ENCODE measurements at places on chromosomes 12 and 14. TPM values are rescaled to one million over a fixed set of nuclear protein-coding genes. Genes with fewer than 3 reads are reported as not detected.

The NINJ2 gene
- not detected for total RNA-seq

The RGS6 gene
- total RNA-seq: 0.14 TPM

DNA sequence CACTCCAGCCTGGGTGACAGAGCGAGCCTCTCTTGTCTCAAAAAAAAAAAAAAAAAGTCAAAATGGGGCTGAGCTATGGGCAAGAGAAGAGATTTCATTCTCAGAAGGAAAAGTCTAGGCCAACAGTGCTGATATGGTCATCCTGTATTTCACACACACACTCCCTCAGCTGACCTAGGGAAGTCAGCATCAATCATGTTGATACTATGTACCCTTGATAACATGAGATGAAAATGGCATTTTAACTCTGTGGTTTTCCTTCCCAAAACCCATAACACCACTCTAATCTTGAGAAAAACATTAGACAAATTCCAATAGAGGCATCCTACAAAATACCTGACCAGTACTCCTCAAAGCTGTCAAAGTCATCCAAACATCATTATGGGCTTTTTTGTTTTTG lies 2.3 kb upstream of the NEMP1 start:
- DNase-seq: no peak

- peak; percentile 46 for DNase-seq
These were observed 32.7 kb downstream of the VCPKMT start for GRCh38 chr14:50083467-50084337.

The RPGRIP1 gene
- not detected for total RNA-seq

- DNase-seq: no peak
These were observed 44.9 kb upstream of the BCAT1 start for GRCh38 chr12:24993793-24994192.

- no peak for DNase-seq
These were observed 78.2 kb upstream of the PTGDR start for GRCh38 chr14:52189325-52189724.

- no peak for DNase-seq
These were observed 16.3 kb downstream of the YAF2 start for GRCh38 chr12:42221726-42222125.

DNA sequence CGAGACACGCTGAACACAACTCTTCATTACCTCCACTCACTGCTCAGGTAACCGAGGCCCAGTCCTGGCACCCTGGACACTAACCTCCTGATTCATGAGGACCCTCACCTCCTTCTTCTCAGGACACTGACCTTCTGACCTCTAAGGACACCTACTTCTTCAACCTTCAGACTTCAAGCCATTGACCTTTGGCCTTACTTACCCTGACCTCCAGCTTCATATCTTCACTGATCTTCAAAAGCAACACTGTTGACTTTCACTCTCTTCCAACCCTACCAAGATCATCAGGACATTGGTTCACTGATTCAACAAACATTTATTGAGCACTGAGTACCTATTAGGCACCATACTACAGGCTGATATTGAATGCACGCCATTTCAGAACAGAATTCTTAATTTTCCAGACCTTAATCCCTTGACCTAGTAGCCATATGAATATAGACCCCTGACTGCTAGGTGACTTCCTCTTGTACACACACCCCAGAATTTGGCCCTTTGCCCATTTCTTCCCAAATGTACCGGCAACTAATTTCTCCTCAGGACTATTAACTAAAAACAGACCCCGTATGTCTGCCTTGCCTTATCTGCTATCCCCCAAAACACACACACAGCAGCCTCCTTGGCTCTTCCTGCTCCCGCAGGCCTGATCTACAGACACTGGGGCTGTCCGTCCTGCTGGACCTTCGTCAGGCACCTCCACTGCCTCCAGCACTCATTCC lies 5.8 kb downstream of the ARHGEF40 start:
- no peak for DNase-seq

DNA sequence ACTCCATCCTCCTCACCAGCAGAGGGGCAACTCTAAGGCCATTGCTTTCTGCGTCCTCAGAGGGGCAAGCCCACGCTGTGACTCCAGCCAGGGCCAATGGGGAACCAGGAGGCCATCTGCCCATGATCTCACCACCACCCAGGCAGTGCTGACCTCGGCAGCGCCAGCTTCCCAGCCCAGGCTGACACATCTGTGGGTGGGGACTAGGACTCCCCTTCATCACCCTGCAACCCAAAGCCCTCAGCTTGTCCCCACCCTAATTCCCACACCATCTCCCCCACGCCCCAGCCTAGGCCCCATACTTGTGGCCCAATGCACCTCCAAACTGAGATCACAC lies 58.6 kb downstream of the VWF start:
- DNase-seq: no peak

DNA sequence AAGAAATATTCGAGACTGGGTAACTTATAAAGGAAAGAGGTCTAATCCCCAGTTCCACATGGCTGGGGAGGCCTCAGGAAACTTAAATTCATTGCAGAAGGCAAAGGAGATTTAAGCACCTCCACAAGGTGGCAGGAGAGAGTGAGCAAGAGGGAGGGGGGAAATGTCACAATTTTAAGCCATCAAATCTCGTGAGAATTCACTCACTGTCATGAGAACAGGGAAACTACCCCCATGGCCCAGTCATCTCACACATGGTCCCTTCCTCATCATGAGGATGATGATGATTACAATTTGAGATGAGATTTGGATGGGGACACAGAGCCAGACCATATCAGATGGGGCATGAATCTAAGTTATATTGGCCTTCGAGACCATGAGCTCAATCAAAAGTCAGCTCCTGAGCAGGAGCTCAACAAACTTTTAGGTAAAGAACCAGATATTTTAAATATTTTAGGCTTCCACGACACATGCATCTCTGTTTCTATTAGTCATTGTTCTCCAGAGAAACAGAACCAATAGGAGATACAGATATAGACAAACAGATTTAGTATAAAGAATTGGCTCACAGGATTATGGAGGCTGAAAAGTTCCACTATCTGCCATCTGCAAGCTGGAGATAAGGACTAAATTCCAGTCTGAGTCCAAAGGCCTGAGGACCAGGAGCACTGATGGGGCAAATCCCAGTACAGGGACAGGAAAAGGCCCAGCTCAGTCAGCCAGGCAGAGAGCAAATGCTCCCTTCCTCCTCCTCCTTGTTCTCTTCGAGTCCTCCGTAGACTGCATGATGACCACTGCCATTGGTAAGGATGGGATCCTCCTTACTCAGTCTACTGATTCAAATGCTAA lies 24.9 kb downstream of the DGLUCY start:
- peak; percentile 37 for DNase-seq

The ADGRD1 gene
- total RNA-seq: 0.14 TPM

DNA sequence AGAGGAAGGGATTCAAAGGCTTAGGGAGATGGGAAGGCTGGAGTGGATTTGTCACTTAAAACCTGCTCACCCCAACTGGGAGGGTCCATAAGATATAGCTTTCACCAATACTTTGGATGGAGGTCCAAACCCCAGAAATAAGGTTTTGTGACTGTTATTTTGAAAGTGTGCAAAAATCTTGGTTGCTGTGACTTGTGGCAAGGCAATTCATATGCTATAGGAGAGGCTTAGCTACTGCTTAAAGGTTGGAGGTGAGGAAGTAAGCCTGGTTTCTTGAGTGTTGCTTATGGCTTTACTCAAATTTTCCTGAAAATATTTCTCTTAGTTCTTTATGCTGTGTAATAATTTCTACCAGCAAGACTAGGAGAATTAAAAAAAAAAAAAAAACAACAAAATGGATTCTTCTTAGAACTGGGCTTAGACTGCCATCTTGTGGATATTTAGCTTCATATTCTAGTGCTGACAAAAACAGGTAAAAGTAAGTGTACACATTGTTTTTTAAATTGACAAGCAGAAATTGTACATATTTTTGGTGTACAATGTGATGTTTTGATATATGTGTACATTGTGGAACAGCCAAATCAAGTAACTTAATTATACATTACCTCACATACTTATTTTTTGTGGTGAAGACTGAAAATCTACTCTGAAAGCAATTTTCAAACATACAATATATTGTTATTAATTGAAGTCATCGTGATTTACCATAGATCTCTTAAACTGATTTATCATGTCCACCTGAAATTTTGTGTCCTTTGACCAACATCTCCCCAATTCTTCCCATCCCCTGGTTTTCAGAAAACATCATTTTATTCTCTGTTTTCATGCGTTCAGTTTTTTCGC lies 23.0 kb downstream of the PDE6H start:
- DNase-seq: peak; percentile 73

DNA sequence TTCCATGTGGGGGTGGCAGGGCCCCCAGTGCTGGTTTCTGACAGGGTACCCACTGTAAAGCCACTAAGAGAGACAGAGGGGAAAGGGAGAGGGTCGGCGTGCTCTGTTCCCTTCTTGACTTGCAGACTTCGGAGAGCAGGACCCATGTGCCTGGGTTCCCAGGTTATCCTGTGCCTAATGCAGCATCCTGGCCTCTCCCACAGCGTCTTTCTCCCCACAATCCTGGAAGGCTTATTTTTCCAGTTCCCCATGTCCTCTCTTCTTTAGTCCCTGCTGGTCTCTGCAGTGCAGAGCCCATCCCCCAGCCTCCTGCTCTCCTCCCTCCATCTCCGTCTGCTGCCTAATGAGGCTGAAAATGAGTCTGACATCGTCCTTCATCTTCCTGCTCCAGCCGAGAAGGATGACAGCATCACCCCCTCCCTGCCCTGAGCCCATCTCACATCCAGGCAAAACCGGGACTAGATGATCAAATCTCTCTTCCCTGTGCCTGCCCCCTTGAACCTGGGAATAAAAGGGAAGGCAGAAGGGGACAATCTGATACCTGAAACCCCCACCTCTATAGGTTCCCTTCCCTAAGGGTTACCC lies 15.1 kb downstream of the CALCOCO1 start:
- no peak for DNase-seq

The AKAP5 gene
- total RNA-seq: 1.5 TPM

The KRT85 gene
- not detected for total RNA-seq

GRCh38 chr14:61219673-61220072 lies 61.5 kb downstream of the TMEM30B start:
- DNase-seq: no peak

DNA sequence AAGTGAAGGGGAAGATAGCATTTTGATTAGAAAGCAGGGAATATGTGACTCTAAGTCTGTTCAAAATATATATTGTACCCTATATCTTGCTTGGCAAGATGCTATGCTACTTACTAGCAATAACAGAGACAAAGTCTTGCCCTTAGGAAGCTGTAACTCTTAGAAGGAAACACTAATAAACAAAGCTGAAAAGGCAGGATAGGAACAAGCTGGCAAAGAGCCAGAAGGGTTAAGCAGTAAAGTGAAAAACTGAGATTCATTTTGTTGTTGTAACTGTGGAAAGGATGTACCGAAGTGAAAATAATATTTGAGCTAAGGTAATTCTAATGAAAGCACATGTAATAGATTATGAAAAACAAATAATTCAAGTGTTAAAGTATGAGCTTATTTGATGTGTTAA lies 527.1 kb upstream of the FLRT2 start:
- DNase-seq: no peak

DNA sequence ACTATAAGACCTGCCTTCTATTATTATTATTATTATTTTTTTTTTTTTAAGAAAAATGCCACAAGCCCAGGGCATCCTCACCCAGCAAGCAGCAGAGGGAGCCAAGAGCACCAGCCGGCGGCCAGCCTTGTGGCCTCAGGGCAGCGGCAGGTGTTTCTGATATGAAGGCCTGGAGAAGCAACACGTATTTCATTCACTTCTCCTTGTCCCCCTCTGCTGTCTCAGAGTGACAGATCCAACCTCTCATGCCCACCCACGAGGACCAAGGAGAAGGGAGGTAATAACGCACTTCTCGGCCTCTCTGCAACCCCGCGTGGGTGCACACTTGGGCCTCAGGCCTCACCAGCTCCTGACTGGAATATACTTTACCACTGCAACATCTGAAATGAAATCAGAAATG lies 25.4 kb downstream of the CDC42BPB start:
- no peak for DNase-seq

DNA sequence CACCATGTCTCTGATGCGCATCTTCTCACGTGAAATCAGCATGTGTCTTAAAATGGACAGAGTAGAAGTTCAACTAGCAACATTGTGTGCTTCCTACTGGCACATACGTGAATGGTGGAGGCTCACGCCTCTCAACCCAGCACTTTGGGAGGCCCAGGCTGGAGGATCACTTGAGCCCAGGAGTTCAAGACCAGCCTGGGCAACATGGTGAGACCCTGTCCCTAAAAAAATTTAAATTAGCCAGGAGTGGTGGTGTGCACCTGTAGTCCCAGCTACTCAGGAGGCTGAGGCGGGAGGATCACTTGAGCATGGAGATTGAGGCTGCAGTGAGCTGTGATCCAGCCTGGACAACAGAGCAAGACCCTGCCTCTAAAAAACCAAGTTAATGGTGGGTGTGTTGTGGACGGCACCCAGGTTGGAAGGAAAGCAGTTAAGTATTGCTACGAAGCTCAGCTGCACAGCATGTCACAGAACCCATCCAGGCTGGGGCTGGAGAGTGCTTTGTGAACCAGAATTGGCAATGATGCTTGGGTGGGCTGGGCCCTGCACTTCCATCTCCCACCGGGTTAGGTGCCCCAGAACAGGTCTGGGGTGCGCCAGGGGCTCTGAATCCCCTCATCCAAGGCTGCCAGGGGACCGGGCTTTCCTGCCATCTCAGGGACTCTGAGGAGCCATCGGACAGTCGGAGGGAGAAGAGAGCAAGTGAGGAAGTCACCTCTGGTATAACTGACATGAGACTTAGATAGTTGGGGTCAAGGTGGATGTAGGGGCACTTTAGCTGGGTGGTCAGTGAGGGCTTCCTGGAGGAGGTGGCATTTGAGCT lies 33.0 kb upstream of the ULK1 start:
- no peak for DNase-seq

The KRT82 gene
- not detected for total RNA-seq

DNA sequence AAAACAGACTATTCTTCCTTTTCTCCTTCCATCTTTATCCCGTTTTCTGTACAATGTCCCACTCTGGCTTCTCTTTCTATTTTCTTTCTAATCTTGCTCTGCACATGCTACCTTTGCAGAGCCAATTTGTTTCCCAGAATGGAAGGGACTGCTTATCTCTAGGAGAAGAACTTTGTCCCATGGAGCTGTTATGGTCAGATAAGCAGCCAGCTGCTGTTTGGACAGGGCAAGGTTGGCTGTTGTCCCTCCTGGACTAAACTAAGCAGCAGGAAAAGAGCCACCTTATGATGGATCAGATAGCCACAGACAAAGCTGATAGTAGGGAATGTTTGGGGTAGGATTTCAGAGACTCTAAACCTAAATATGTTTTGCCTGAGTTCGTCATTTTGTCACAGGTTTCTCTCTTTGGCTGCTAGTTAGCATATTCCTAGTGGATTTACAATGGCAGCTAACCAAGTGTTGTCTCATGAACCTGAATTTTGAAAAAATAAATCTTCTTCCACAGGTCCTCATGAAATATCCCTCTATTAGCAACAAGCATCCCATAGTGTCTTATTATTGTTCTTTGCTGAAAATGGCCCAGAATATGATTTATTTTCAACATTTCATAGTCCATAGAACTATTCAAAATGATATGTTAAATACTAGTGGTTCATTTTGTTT lies 262.8 kb downstream of the SLC16A7 start:
- no peak for DNase-seq

DNA sequence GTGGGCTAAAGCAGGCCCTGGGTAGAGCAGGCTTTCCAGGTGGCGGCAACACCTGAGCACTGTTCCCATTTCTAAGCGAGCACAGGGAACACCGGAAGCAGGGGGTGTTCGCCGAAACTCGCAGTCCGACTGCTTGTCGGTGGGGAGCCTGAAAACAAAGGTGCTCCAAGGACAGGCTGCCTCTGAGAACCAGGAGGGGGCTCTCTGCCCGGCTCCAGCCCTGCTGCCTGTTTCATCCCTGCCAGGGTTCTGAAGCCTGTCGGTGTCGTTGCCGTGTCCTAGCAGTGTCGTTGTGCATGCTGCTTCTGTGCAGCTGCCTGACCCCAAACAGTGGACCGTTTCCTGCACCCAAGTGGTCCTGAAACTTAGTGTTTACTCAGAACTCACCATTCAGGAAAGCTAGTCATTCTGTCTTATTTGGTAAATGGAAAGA lies 21.8 kb downstream of the CCNK start:
- no peak for DNase-seq
